ENCODE measurements at places on chromosomes 16 and 17.

GRCh38 chr16:56108724-56109123 lies 82.6 kb upstream of the GNAO1 start:
- DNase-seq, result no peak

DNA sequence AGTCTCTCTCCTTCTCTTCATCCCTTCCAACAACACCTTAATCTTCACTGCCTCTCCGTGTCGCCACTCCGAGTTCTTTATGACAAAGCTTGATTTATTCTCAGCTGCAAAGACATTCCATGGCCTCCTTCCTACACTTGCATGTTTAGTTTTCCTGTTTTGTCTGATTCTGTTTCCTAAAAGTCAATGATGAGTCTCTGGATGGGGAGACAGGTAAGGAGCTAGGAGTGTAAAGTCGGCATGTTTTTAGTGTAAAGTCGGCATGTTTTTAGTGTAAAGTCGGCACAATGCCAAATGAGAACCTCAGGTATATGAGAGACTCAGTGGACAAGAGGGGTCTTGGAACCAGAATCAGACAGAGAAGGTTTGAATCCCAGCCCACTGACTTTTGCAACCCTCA lies 362.3 kb upstream of the EEF2KMT start:
- no peak for DNase-seq

DNA sequence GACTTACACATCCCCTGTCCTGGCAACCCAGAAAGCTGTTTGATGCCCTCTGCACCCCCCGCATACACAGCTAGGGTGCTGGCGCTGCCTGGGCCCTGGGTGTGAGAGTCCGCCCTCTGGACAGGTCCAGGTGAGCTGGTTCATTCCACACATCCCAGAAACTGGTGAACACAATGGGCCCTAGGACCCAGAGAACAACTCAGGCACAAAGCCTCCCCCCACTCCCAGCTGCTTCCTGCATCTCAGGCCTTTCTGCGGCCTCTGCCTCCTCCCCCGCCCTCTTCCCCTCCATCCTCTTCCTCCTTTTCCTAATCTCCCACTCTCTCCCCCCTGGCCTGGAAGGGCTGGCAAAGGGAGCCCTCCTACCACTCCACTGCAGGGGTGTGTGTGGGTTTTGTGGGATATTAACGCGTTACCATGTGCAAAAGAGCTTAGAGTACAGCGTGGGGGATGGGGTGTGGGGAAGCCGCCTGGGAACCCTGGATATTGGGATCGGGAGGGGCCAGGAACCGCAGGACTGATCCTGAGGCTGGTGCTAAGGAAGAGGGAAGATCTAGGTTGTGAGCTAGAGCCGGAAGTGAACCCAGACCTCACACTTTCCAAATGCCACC lies 1.6 kb upstream of the PPP1R9B start:
- DNase-seq, result peak; percentile 45

GRCh38 chr16:53913920-53914319 lies 210.0 kb downstream of the FTO start:
- DNase-seq, result no peak

DNA sequence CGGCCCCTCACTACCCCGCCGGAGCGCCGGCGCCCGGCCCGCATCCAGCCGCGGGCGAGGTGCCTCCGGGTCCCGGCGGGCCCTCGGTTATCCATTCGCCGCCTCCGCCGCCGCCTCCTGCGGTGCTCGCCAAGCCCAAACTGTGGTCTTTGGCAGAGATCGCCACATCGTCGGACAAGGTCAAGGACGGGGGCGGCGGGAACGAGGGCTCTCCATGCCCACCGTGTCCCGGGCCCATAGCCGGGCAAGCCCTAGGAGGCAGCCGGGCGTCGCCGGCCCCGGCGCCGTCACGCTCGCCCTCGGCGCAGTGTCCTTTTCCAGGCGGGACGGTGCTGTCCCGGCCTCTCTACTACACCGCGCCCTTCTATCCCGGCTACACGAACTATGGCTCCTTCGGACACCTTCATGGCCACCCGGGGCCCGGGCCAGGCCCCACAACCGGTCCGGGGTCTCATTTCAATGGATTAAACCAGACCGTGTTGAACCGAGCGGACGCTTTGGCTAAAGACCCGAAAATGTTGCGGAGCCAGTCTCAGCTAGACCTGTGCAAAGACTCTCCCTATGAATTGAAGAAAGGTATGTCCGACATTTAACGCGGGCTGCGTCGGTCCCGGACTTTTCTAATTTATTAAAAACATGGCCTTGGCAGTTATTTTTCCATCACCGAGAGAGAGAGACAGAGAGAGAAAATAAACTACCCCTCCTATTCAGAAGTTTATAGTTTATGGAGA lies 2.8 kb downstream of the IRX5 start:
- no peak for DNase-seq

All from activated CD4-positive, alpha-beta T cell treated with anti-CD3 and anti-CD28 coated beads, Interleukin-2, amount 50 U/mL, for 48 hours (primary cell).